Tracheal epithelial cell (primary cell): ENCODE measurements at places on chromosomes 2 and 18. TPM values are rescaled to one million over a fixed set of nuclear protein-coding genes. Genes with fewer than 3 reads are reported as not detected.

BCL11A gene
- 6.7 and 6.8 TPM in 2 replicates for total RNA-seq

ITPRIPL1 gene
- 1.9 and 3.6 TPM in 2 replicates for total RNA-seq

FAM237A gene
- total RNA-seq: not detected in 2 replicates

MARCHF7 gene
- 103 and 119 TPM in 2 replicates for total RNA-seq

UGT1A3 gene
- 0.24 TPM in 1 of 2 replicates, not detected in the other for total RNA-seq

SERPINB4 gene
- total RNA-seq: 8.1 and 10.8 TPM in 2 replicates

NCOA1 gene
- total RNA-seq: 4.3 and 5.8 TPM in 2 replicates

GALNT3 gene
- total RNA-seq: 63.1 and 78.2 TPM in 2 replicates

SNTG2 gene
- total RNA-seq: not detected in 2 replicates

PROKR1 gene
- not detected in 2 replicates for total RNA-seq

SLC39A6 gene
- 177 and 191 TPM in 2 replicates for total RNA-seq

G6PC2 gene
- total RNA-seq: not detected in 2 replicates

VWC2L gene
- not detected in 2 replicates for total RNA-seq

R3HDM1 gene
- total RNA-seq: 4.3 and 6.2 TPM in 2 replicates

SNED1 gene
- total RNA-seq: 0.48 TPM in 1 of 2 replicates, not detected in the other

SOX11 gene
- under 0.01 TPM in 1 of 2 replicates, not detected in the other for total RNA-seq

SLC11A1 gene
- 0.21 and 1.4 TPM in 2 replicates for total RNA-seq

CELF4 gene
- not detected in 2 replicates for total RNA-seq

PCGF1 gene
- 30.7 and 33.7 TPM in 2 replicates for total RNA-seq

TTC31 gene
- total RNA-seq: 8.0 and 10.9 TPM in 2 replicates

CCDC121 gene
- 0.85 and 1.9 TPM in 2 replicates for total RNA-seq

SH3RF3 gene
- total RNA-seq: under 0.01 and 0.24 TPM in 2 replicates

FNDC4 gene
- 9.0 and 16.9 TPM in 2 replicates for total RNA-seq

MFSD2B gene
- 0.24 TPM in 1 of 2 replicates, not detected in the other for total RNA-seq

FZD7 gene
- total RNA-seq: 0.85 and 13.7 TPM in 2 replicates

RND3 gene
- 100.0 and 308 TPM in 2 replicates for total RNA-seq

REG3A gene
- not detected in 2 replicates for total RNA-seq

LAMA1 gene
- total RNA-seq: 1.5 and 25.8 TPM in 2 replicates

PIK3C3 gene
- 28.3 and 54.0 TPM in 2 replicates for total RNA-seq

LYPD6 gene
- total RNA-seq: 0.43 and 1.7 TPM in 2 replicates

KCNK3 gene
- 4.3 TPM in 1 of 2 replicates, not detected in the other for total RNA-seq

L3MBTL4 gene
- 0.21 and 1.9 TPM in 2 replicates for total RNA-seq

EPB41L3 gene
- 0.43 and 12.5 TPM in 2 replicates for total RNA-seq

REG1B gene
- not detected in 2 replicates for total RNA-seq

TMEM17 gene
- 1.1 and 1.2 TPM in 2 replicates for total RNA-seq

INPP5D gene
- 21.9 and 66.3 TPM in 2 replicates for total RNA-seq

VIT gene
- total RNA-seq: not detected in 2 replicates

NPPC gene
- total RNA-seq: 0.24 TPM in 1 of 2 replicates, not detected in the other

ZNF385B gene
- total RNA-seq: not detected in 2 replicates

B3GNT7 gene
- total RNA-seq: 0.21 and 1.7 TPM in 2 replicates

MDH1B gene
- 0.48 TPM in 1 of 2 replicates, not detected in the other for total RNA-seq

PREPL gene
- total RNA-seq: 19.0 and 29.8 TPM in 2 replicates

DRC1 gene
- 0.21 and 0.24 TPM in 2 replicates for total RNA-seq

HSBP1L1 gene
- 14.5 and 35.0 TPM in 2 replicates for total RNA-seq

CFAP65 gene
- total RNA-seq: under 0.01 TPM in 1 of 2 replicates, not detected in the other

CFC1 gene
- not detected in 2 replicates for total RNA-seq

CD207 gene
- total RNA-seq: not detected in 2 replicates

TMEM178A gene
- total RNA-seq: 0.43 TPM in 1 of 2 replicates, not detected in the other

ENOSF1 gene
- total RNA-seq: 16.6 and 25.1 TPM in 2 replicates

IL1R1 gene
- total RNA-seq: 1.7 and 4.8 TPM in 2 replicates

MREG gene
- total RNA-seq: 24.3 and 77.8 TPM in 2 replicates

PARD3B gene
- 1.1 and 2.7 TPM in 2 replicates for total RNA-seq

SERPINB12 gene
- total RNA-seq: 0.43 and 0.48 TPM in 2 replicates

SLC9A4 gene
- 2.7 TPM in 1 of 2 replicates, not detected in the other for total RNA-seq

CYP27C1 gene
- 0.43 and 1.4 TPM in 2 replicates for total RNA-seq

LRRTM1 gene
- total RNA-seq: not detected in 2 replicates
